G401 (cell line): ENCODE measurements at places on chromosomes 2 and 18. TPM values are rescaled to one million over a fixed set of nuclear protein-coding genes. Genes with fewer than 3 reads are reported as not detected.

The DNAJC27 gene
- total RNA-seq = 6.5 and 9.8 TPM in 2 replicates

The UNC80 gene
- total RNA-seq = not detected in 2 replicates

The CNGA3 gene
- not detected in 2 replicates for total RNA-seq

The TNFRSF11A gene
- 0.24 and 0.25 TPM in 2 replicates for total RNA-seq

The ACP1 gene
- total RNA-seq = 170 and 198 TPM in 2 replicates

The EHD3 gene
- 3.5 and 4.9 TPM in 2 replicates for total RNA-seq

The RESP18 gene
- total RNA-seq = not detected in 2 replicates

The NIF3L1 gene
- total RNA-seq = 80.5 and 105 TPM in 2 replicates

The KCNIP3 gene
- 0.43 TPM in 1 of 2 replicates, not detected in the other for total RNA-seq

The SIGLEC15 gene
- not detected in 2 replicates for total RNA-seq

The CETN1 gene
- not detected in 2 replicates for total RNA-seq

The HOXD11 gene
- total RNA-seq = not detected in 2 replicates

The VPS54 gene
- 22.6 and 35.9 TPM in 2 replicates for total RNA-seq

The SERPINB4 gene
- total RNA-seq = not detected in 2 replicates

The ARHGEF4 gene
- total RNA-seq = 0.10 TPM in 1 of 2 replicates, not detected in the other

The NYAP2 gene
- not detected in 2 replicates for total RNA-seq

The MRO gene
- 0.03 TPM in 1 of 2 replicates, not detected in the other for total RNA-seq

The TMEM198 gene
- 9.0 and 11.1 TPM in 2 replicates for total RNA-seq

The SCRN3 gene
- total RNA-seq = 7.4 and 11.4 TPM in 2 replicates

The TMEM200C gene
- not detected in 2 replicates for total RNA-seq
